Fibroblast of skin of right quadriceps (primary cell): ENCODE measurements at places on chromosomes 5 and 9.

DNA sequence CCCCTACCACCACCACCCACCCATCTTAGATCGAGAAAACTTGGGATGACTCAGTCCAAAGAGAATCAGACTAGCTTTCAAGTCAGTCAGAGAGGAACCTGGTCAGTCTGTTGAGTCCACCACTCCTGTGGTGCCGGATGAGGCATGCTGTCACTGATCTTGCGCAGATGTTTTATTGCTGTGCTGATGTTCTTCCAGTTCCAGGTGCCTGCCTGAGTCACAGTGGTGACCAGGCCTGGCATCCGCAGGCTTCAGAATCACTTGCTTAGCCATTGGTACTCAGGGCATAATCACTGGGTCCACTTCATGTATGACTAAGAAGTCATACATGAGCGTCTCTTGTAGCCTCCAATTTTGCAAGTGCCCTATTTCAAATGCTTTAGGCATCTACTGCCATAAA, 114.1 kb downstream of the MUSK start:
- no peak for DNase-seq

DNA sequence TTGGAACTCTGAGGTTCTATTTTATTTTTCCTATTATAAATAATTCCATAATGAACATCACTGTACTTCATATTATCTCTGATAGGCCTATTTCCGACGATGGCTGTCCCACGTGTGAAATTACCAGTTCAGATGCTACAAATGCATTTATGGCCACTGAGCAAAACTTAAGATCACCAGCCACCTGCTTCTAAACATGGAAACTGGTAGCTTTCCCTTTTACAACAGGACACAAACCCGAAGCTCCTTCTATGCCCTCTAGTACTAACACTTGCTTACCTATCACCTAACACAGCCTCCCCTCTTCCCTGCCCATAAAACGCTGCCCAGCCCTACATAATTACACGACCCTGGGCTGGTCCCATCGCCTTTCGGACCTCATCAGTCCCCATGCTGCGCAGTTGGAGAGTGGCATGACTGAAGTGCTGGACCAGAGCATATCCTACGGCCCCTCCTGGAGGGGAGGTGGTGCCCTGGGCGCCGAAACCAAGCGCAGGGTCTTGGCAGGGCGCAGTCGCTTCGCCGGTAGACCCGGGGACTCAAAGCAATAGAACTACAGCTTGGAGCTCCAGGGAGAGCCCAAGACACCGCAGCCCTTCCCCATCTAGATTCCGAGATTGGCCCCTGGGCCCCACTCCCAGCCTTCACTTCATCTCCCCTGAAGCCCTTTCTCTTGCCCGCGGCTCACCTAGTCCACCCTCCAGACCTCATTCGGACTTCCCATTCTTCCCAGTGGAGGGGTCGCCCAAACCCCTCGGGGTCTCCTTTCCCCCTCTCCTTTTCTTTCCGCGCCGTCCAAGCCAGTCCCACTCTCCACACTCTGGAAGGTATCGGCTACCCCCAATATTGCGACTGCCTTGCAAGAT, 1.0 kb upstream of the SAP30L start:
- no peak for DNase-seq

DNA sequence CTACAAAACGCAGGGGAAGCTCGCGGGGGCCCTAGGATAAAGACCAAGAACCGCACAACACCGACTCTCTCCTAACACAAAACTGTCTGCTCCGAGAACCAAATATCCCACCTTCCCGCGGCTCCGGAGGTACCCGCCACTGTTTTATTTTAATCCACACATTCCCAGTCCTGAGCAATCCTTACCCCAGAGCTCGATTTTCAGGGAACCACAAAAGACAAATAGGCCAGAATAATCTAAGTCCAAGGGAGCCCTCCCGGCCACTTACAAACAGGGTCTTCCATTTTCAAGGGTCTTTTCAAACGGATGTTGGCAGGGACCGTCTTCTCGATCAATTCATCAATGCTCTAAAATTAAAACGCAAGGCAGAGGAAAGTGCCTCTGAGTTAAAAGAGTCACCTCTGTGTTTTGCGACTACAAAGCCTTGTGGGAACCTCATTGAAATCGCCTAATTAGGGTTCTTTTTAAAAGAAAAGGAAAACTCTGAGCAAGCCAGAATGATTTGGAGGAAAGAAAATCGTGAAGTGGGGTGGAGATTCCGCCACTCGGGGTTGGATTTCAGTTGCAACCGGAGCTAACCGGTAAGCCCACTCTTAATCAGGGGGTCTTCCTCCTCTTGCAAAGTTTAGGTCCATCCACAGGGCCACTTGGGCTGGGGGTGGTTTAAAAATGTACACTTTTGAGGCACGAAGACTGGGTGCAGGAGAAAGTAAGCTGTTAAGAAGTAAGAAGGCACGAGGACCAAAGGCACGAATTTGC, 1.0 kb downstream of the GLDC start:
- no peak for DNase-seq

GRCh38 chr5:141902015-141902814, 21.5 kb upstream of the DELE1 start:
- DNase-seq = no peak

DNA sequence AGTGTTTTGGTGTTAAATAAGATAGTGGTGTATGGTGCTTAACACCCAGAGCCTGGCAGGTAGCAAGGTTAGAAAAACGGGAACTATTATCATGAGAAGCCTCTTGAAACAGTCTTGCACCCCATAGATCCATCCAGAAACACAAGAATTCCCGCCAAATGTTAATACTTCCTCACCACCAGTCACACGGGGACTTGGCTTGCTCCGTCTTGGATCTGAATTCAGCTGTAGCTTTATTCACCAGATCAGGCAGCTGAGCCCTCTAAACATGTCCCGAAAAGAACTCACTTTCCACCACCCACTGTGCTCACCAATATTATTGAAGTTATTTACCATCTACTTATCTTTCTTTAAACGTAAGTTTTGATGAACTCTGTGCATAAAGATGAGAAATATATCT, 101.6 kb upstream of the PTPN3 start:
- DNase-seq = no peak

- no peak for DNase-seq
Observed at GRCh38 chr5:95821110-95822021, 1.2 kb downstream of the GLRX start.

DNA sequence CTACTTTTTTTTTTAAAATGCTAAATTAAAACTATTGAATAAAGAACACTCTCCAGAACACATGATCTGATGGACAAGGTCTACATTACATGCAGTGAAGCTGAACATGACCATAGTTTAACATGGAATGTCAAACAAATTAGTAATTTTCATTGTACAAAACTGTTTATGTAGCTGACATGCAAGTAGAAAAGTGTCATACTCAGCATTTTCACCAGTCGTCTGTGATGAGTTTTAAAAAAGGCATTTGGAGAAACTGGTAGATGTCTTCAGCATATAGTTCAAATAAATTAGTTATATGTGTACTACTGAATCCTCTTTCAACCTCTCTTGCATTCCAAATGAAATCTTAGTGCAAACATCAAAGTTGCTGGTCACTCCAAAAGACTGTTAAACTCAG, 301.9 kb downstream of the FER start:
- DNase-seq = no peak

GRCh38 chr9:71665247-71665646, 103.1 kb downstream of the CEMIP2 start:
- peak; percentile 11 for DNase-seq

- no peak for DNase-seq
Observed at GRCh38 chr5:172891716-172892421, 57.8 kb downstream of the ERGIC1 start.

GRCh38 chr9:135100725-135101410, 13.4 kb downstream of the OLFM1 start:
- DNase-seq = no peak
